ENCODE measurements at places on chromosomes 4 and X. TPM values are rescaled to one million over a fixed set of nuclear protein-coding genes. Genes with fewer than 3 reads are reported as not detected.

- DNase-seq = no peak
Observed at GRCh38 chrX:30931920-30932319, 42.9 kb upstream of the TAB3 start.

- DNase-seq = no peak
Observed at GRCh38 chrX:151676196-151676595, 19.1 kb upstream of the PRRG3 start.

GRCh38 chr4:152267811-152268210 lies 268.1 kb downstream of the FBXW7 start:
- DNase-seq = no peak

DNA sequence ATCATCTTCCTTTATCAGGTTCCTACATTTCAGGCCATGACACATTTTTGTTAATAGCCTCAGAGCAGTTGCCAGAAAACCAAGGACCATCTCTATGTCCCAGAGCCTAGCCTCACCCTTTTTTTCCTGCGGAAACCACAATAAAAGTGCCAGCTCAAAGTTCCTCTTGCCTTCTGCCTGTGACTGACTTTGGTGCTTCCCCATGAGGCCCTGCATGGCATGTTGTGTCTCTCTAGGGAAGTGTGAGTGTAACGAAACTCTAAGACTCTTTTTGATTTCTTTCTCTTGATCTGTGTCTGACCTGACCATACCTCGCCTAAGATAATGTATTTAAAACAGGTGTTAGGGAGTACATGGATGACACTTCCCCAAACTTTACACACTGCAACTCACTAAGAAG lies 642.3 kb upstream of the BOD1L1 start:
- DNase-seq = no peak

- no peak for DNase-seq
Observed at GRCh38 chr4:40506066-40506465, 123.6 kb downstream of the RBM47 start.

DNA sequence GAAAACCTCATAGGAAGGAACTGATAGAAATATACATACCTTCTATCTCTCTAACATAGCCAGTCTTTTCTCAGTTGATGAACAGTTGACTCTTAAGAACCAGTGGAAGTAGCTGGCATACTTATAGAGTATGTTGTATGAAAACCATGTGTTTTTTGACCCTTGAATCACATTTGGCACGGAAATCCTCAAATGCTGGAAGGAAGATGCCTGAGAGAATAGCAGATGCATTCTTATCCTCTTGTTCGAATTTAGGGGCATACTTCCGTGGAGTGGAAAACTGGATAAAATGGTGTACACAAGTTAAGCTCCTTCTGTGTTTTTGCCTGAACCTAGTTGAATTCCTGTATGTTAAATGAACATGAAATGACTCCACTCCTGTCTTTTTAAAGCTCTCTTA lies 145.5 kb downstream of the PCDH7 start:
- DNase-seq = no peak

DNA sequence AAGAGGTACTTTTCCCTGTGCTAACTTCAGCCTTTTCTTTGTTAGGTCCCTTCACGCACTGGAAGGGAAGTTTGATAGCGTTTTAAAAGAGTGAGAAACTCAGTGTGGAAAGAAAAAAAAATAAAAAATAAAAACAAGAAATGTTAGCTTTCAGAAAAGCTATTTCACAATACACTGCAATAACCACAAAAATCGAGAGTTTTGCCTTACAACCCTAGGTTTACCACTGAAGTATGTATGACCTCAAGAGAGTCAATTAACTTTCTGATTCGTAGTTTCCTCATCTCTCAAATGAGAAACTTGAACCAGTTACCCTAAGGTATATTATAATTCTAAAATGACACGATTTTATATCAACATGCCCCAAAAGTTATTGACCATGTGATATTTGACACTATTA lies 93.9 kb upstream of the JADE1 start:
- DNase-seq = no peak

- DNase-seq = no peak
Observed at GRCh38 chr4:127284236-127284635, 348.5 kb upstream of the INTU start.

GRCh38 chr4:27595571-27596360 lies 735.1 kb downstream of the STIM2 start:
- DNase-seq = no peak

- DNase-seq = no peak
Observed at GRCh38 chr4:61493470-61493869, 293.3 kb downstream of the ADGRL3 start.

DNA sequence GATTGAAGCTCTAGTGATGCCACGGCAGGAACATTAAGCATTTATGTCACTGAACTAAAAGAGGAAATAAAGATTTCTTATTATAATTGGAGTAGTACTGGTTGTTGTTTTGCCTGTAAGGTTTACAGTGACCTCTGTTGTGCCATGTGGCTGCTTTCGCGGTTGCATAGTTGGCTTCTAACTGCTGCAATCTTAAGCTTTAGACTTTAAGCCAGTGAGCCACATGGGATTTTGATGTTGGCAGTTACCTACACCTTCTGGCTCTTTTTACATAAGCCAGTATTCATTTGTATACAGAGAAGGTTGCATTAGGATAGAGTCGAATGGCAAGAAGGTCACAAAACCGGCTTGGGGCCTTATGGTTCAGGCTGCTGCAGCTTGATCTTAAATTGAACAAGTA lies 1311.6 kb downstream of the RAPGEF2 start:
- DNase-seq = no peak

DNA sequence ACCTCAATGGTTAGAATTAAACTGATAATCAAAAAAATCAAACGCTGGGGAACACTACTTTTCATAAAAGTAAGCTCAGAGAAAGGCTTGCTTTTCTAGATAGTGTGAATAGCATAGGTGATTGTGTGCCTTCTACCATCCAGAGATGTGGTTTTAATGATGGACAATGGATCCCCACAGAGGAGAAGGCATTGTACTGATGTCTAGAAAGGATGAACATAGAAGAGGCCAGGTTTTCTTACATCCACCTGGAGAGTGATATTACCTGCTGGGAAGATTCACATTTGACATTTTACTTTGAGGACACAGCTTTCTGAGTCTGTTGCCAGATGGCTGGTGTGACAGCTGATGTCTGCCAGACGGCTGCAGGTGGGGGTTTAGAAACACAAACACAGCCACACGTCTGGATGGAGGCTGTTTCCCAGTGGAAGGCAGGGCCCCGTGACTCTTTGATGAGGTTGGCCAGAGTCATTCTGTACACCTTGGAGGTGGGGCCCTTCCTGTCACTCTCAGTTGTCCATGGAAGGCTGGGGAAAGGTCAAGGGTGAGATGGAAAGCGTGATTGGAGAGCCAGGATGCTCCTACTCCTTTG lies 114.4 kb downstream of the PSAPL1 start:
- no peak for DNase-seq

DNA sequence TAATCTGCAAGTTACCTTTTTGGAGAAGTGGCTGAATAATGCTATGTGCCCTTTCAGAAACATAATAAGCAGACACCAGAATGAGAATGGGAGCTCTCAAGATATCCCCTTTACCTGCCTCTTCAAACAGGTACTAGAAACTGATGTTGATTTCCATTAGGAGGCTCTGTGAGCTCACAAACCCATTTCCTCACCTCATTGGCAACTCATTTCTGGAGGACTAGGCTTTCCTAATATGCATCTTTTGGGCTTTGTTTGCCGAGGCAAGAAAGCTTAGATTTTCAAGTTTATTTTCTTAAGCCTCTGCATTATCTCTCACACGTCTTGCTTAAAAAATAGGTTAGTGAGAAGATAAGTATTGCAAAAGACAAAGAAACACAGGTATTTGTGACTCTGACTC lies 313.1 kb upstream of the IRS4 start:
- no peak for DNase-seq

GRCh38 chr4:88756149-88756548 lies 58.5 kb upstream of the NAP1L5 start:
- no peak for DNase-seq

- no peak for DNase-seq
Observed at GRCh38 chr4:159235779-159236368, 133.0 kb downstream of the RAPGEF2 start.

DNA sequence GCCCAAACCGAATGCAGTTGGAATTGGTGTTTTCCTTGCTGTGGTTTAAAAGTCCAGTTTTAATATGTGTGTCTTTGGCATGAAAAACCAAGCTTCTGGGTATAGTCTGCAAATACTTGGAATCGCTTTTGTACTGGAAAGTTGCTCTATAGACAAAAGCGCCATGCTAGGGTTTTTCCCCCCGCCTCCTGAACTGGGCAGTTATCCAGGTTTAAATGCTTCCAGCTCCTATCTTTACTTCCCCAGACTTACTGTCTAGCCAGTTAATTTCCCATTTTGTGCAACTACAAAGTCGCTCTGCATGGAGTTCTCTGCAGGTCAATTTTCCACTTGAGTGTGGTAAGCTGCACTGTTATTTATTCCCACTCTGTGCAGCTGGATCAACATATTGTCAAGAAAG lies 2.7 kb downstream of the RASL11B start:
- DNase-seq = no peak

DNA sequence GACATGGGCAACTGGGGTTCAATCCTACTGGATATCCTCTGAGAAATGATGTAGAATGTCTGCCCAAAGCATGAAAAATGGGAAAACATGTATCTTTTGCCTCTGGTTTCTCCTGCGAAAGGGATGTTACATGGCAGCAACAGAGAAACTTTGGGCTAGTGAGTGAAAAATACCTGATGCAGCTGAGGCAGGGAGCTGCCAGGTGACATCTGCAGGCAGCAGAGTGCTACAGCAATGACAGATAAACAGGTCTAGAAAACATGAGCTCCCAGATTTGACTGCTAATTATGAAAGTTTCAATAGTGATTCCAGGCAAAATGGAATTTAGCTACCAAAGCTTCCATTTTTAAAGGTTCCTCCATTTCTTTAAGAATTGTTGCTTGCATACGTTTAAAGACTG lies 4.8 kb upstream of the CXCL1 start:
- no peak for DNase-seq

GRCh38 chr4:46274717-46275116 lies 115.2 kb downstream of the GABRA2 start:
- no peak for DNase-seq

GRCh38 chrX:107537815-107538214 lies 88.4 kb downstream of the FRMPD3 start:
- DNase-seq = no peak

GRCh38 chr4:165971933-165972332 lies 98.9 kb downstream of the TLL1 start:
- no peak for DNase-seq

DNA sequence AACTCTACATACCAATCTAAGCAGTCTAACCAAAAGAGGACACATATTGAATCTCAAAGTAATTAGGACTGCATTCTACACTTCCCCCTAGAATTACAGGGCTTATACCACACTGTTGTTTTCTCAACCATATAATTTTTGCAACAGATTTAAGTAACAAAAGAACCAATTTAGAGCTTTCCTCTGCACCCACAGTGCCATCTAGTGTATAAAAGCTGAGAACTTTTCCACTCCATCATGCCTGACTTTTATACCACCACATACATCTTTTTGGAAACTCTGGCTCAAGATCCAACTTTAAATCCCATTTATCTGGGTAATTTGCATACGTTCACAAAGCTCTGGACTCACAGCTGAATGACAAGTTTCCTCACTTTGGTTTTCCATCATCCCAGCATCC lies 99.5 kb downstream of the EFHC2 start:
- no peak for DNase-seq

GRCh38 chr4:25970226-25970675 lies 56.2 kb downstream of the SMIM20 start:
- peak; percentile 69 for DNase-seq

DNA sequence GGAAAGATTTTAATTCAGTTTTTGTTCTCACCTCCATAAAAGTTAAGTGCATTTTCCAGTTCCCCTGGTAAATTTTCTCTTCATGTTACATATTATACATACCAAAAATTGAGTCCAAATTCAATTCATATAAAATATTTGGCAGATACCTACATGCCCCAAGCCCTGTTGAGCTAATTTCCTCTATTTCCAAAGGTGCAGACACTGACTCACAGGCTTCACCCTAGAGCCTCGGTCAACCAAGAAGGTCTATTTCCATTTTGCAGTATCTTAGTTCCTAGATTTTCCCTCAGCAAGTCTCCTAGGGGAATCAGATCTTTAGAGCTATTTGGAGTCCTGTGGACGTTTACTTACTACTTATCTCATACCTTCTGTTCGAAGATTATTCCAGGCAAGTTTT lies 174.4 kb downstream of the TSPAN5 start:
- no peak for DNase-seq

DNA sequence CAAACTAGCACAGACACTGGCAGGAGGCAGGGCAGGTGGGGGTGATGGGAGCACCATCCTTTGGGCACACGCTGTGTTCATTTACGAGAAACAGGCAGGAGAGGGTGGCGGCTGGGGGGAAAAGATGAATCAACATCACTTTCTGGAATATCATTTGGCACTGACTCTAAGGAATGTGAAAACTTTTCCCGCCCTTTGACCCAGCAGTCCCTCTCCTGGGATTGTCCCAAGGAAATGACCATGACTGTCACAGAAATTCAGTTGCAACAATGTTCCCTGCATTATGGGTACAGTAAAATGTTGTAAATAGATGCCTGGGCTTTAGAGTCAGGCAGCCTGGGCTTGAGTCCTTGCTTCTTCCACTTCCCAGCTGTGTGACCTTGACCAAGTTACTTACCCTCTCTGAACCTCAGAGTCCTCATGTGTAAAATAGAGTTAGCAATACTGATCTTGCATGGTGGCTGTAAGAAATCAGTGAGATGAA lies 58.6 kb downstream of the ABLIM2 start:
- DNase-seq = no peak

GRCh38 chr4:8005814-8006215 lies 66.2 kb upstream of the AFAP1 start:
- DNase-seq = no peak

GRCh38 chrX:41796046-41796445 lies 72.1 kb downstream of the GPR82 start:
- DNase-seq = no peak

DNA sequence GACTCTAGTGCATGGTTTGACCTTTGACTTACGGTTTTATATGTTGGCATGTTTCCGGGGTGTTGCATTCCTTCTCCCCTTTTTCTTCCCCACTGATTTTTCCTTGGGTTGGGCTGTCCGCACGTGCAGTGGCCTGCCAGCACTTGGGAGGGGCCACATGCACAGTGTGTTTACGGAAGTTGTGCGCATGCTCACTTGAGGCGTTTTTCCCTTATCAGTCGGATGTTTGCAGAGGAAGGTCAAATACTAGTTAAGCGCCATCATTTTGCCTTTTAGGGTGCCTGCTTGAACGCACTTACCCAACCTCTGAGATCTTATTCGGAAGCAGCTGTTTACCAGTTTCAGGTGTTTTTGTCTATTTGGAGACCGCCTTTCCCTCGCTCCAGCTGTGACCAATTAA lies 653.9 kb upstream of the AADAT start:
- no peak for DNase-seq

The TMEM35A gene
- total RNA-seq = 62.1 TPM

The SLC34A2 gene
- not detected for total RNA-seq

The FAM133A gene
- total RNA-seq = not detected

The MUC7 gene
- not detected for total RNA-seq

The HMGB2 gene
- 52.1 TPM for total RNA-seq

The STOX2 gene
- total RNA-seq = 9.6 TPM

The FGF16 gene
- total RNA-seq = not detected

The AREG gene
- 10.5 TPM for total RNA-seq

The SPON2 gene
- total RNA-seq = 70.7 TPM

The TCEAL6 gene
- 2.0 TPM for total RNA-seq

The C4orf50 gene
- total RNA-seq = 0.71 TPM

The UGT8 gene
- under 0.01 TPM for total RNA-seq

The ZFP92 gene
- 2.2 TPM for total RNA-seq

The UGT2B17 gene
- total RNA-seq = 1.1 TPM

The GLOD5 gene
- total RNA-seq = not detected

The MYL5 gene
- 8.1 TPM for total RNA-seq

The SULT1E1 gene
- not detected for total RNA-seq

The DMRTC1B gene
- total RNA-seq = not detected

The GABRG1 gene
- total RNA-seq = under 0.01 TPM

The TSPAN5 gene
- 15.7 TPM for total RNA-seq

The TCEAL3 gene
- 58.9 TPM for total RNA-seq

All from sigmoid colon (tissue), 7 donors.